Karpas-422 (cell line): ENCODE measurements at places on chromosomes 11 and 22. TPM values are rescaled to one million over a fixed set of nuclear protein-coding genes. Genes with fewer than 3 reads are reported as not detected.

Gene C11orf65
- total RNA-seq = 2.3 and 7.2 TPM in 2 replicates

Gene NNMT
- total RNA-seq = not detected in 2 replicates

Gene GLYAT
- not detected in 2 replicates for total RNA-seq

Gene P4HA3
- not detected in 2 replicates for total RNA-seq
